ENCODE measurements at places on chromosomes 11 and 22.

DNA sequence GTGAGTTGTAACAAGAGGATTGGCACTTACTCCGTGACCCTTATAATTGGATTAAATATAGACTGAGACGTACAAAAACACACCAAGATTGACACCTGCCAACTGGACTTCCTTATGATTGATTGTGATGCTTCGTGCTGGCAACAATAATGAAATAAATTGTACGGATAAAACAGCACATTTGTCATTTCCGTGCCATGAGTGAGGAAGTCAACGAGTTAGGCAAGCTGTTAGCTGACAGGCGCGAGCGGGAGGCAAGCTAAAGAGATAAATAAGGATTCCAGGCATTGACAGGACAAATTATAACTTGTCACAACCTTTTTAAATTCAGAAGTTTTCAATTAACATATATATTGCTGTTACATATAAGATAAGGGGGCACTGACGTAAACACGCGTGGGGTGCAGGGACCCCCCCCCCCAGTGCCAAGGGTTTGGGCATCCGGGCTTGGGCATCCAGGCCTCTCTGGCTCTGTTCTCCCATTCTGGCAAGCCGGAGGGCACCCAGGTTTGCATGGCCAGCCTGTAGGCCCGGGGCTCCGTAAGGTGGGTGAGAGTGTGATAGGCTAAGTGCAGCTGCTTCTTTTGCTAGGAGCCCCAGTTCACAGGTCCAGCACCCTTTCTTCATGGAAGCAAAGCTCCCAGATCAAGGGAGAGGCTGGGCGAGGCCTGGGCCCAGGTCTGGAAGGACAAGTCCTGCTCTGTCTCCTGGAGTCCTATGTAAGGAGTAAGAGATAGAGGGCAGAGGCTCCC lies 11.2 kb upstream of the PAX6 start:
- no peak for DNase-seq

- no peak for DNase-seq
Observed at GRCh38 chr11:128931668-128932067, 11.0 kb downstream of the TP53AIP1 start.

- no peak for DNase-seq
Observed at GRCh38 chr22:40024201-40025061, 29.7 kb downstream of the FAM83F start.

GRCh38 chr11:103536335-103536722 lies 427.1 kb downstream of the DYNC2H1 start:
- DNase-seq = no peak

- no peak for DNase-seq
Observed at GRCh38 chr11:113147249-113147648, 167.1 kb upstream of the TTC12 start.

GRCh38 chr11:44548032-44548695 lies 17.3 kb upstream of the CD82 start:
- no peak for DNase-seq

- DNase-seq = no peak
Observed at GRCh38 chr11:105609832-105610781, at the start of gene GRIA4. Gene GRIA4, plus strand, starts transcription at chr11:105610073. Its CDS starts 925 bp downstream, at chr11:105610998.
